Activated CD4-positive, alpha-beta T cell treated with anti-CD3 and anti-CD28 coated beads for 4 hours (primary cell): ENCODE measurements at places on chromosomes 12 and 14.

DNA sequence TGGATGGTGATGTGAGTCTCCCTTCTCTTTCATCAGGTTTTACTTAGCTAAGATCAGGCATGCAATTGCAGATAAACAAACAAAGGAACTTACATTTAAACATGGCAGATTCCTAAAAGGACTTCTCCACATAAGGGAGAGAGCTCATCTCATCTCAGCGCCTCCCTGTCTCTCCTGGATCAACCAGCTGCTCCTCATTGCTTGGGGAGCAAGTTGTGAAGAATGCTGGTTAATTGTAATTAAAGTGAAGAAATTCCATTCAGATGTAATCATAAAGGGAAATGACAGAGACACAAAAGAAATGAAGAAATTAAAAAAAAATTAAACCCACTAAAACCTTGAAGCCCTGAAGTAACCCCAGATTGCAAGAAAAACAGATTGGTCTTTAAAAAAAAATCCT is 104.4 kb upstream of the DIO2 start:
- no peak for DNase-seq

DNA sequence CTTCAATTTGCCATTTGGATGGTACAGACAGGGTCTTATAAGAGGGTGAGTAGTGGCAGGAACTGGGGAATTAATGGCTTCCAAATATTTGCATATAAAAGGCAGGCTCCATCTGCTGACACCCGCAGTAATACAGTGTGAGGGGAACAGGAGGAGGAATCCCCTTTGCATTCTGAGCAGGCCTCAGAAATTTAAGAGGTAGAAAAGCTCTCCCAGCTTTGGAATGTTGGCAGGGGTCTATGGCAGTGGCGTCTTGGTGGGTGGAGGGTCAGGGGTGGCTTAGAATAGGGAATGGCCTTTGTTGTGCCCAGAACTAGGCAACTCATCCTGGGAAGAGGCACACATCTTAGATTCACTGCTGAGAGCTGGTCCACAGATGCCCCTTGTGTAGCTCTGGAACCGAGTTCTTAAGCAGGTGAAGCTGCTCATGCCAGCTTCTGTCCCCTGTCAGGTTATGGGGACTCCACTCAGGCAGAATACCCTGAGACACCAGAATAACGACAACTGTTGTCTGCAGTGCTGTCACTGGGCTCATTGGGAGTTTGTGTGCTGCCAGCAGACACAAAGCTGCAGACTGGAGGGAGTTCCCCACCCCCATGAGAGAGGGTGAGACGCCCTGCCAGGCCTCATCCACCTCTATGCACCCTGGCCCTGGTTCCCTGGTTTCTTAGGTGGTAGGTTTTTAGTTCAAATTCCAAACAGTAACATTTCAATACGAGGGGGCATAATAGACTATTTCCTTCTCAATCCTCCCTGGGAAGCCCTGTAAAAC is 190.2 kb downstream of the MON2 start:
- no peak for DNase-seq

GRCh38 chr12:103422328-103422727 is 73.4 kb downstream of the C12orf42 start:
- no peak for DNase-seq

GRCh38 chr14:84770030-84770429 is 759.9 kb upstream of the FLRT2 start:
- DNase-seq = no peak

DNA sequence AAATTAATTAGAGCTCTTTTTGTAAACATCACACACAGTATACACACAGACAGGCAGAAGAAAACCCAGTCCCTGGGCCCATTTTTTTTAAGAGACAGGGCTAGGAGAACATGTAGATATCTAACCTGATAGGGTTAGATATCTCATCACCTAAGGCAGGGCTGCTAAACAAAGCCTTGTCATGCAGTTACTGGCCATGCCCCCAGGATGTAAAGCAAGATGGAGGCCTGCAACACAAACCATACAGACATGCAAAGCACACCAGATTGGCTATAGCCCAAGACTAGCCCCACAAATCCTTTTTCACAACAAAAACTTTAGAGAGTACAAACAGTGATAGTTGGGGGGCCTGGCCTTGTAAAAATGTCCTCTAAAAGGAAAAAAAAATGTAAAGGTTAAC is 20.5 kb downstream of the CLEC2A start:
- DNase-seq = no peak

DNA sequence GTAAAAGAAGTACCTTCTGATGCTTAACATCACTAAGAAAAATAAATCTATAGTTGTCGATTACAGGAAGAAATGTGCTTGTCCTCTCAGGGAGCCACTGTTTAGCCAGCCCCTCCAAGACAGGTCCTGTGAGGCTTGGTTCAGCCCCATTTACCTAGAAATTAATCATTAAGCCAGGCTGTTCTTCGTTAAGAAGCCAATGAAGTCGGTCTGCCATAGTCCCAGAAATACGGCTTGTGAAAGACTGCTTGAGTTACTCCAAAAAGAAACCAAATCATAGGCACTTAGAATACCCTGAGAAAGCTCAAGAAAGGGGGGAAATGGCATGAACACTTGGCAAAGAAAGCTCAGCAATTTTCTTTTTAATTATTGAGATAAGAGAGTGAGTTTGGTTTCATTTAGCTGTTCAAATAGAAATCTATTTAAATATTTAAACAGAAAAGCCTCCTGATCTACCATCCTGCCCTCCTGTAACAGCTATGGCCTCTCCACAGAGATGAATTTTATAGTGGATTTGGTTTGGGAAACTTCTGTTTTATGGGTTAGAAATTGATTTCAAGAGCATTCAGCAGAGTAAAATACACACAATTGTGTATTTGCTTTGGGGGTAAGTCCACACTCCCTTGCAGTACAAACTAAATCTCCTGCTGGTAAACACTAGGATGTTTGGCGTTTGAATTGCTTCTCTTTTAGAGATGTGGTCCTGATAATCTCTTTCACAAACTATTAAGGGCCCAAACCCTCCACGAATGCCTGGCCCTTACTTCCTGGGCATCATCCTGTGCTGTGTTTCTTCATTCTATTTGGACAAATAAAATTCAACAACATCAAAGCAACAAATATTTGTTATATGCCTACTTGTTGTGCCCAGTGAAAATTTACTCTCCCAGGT is 234.4 kb downstream of the SEC23A start:
- DNase-seq = no peak

GRCh38 chr12:102120886-102121285 is 903 bp downstream of the PARPBP start:
- no peak for DNase-seq

GRCh38 chr12:123388951-123389559 is 5.1 kb downstream of the KMT5A start:
- DNase-seq = peak; percentile 8

DNA sequence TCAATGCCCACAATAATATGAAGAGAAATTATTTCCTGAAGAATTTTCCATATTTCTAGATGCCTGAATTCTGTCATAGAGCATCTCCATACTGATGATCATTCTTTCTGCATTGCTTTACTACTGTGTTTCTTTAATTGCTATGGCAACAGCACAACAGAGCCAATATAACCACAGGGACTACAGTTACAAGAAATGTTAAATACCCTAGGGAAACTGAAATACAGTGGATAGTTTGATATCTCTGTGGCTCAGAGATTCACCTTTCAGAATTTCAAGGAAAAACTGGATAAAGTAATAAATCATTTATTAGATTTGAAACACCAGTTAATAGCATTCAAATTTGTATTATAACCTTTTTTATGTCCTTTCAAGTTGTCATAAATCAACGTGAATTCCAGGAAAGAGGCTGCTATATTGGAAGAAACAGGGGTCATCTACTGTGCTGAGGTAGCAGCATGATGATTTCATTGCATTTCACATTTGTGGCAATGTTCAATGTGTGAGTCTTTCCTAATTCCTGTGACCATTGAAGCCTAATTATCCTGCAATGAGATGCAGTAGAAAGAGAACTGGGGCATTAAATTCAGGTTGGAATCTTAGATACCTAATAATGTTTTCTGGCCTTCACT is 267.1 kb downstream of the LRFN5 start:
- no peak for DNase-seq

- no peak for DNase-seq
Measured at GRCh38 chr14:22276913-22277816, 311.9 kb downstream of the DAD1 start.

DNA sequence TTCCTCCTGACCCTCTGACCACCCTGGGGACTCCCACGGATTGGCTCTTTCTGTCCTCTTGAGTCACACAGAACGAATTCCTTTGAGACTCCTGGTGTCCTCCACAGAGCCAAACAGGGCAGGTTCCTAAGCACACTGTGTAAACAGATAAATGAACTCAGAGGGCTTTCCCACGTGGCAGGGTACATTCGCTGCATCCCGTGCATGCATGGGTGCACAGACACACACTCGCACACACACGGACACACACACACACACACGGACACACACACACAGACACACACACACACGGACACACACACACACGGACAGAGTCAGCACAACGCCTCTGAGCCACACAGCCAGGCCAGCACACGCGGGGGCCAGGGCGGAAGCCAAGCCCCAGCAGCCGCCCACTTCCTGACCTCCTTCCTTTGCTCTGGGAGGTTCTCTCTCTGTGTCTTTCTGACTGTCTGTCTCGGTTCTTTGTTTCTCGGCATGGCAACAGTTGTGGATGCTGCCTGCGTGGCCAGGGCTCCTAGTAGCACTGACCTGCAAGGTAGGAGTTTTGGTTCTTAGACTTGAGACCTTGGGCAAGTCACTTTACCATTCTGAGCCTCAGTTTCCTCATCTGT is 706 bp downstream of the CRACR2A start:
- peak; percentile 56 for DNase-seq

- no peak for DNase-seq
Measured at GRCh38 chr12:49923880-49924556, 20.3 kb upstream of the FAIM2 start.

DNA sequence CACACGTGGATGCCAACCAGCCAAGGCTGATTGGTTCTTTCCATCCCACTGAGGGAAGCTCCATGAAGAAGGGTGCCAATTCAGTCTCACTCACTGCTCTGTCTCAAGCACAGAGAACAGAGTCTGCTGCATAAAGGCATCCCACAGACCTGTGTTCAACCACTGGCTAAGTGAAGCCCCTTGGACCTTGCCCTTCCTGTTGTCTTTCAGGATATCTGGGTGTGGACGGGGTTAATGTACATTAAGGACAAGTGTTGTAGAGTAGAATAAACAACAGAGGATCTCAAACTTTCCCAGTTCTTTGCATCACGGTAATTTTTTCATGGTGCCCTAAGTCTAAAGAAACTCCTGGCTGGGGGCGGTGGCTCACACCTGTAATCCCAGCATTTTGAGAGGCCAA is 33.1 kb upstream of the GPATCH2L start:
- no peak for DNase-seq

DNA sequence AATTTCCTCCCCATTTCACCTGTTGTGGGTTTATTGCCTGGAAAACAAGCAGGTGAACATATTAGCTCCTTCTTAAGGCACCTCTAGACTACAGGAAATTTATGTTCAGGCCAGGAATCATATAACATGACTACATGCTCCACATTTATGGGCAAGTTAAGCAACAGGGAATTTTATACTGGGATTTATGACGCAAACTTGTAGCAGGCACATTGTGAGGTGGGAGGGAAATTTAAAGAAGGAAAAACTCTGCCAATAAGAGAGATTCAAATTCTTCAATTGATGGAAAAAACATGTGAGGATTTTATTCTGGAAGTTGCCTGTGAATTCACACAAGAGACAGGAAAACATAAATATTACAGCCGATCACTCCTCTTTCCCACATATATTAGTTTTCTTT is 93.9 kb downstream of the TBC1D30 start:
- no peak for DNase-seq

- no peak for DNase-seq
Measured at GRCh38 chr12:129675947-129676346, 227.9 kb downstream of the TMEM132D start.

DNA sequence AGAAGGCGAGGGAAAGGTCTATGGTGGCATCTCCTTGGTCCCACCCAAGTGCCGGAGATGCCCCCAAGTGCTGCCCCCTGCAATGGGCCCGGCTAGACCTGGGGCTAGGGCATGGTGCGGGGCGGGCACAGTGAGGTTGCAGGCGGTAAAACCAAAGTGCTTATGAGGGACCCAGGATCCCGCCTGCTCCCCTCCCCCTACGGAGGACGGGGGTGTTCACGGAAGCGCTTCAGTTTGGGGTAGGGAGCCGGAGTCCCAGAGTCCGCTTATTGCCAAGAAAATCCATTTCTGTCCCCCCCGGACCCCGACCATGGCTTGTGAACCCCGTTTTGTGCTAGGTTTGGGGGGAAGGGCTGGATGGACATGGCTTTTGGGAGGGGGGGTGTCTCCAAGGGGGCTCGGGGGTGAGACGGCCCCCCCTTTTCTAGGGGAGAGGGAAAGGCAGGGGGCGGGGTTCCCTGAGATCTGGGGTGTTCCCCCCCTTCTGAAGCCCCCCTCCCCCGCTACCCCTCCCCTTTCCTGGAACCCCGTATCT is 5.4 kb upstream of the GPR84 start:
- DNase-seq = no peak

- no peak for DNase-seq
Measured at GRCh38 chr12:108302403-108303311, 36.5 kb downstream of the CMKLR1 start.

DNA sequence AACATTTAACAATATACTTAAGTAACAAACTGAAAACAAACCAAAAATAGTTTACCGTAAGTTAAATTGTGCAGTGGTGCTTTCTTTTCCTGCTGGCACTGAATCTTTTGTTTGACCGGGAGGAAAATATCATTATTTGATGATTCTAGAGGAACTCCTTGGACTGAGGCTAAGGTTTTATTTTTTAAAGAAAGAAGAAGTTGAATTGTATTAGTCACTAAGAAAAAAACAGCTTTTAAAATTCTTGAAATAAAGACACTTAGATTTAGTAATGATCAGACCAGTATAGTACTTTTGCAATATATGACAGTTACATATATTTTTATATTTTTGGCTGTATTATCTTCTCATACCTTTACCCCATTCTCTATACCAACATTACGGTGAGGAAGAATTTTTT is 10.3 kb downstream of the MIS18BP1 start:
- DNase-seq = no peak
